Transverse colon (tissue), 4 donors: ENCODE measurements at places on chromosomes 6 and 20. TPM values are rescaled to one million over a fixed set of nuclear protein-coding genes. Genes with fewer than 3 reads are reported as not detected.

Gene MYLK4
- 0.79 TPM for total RNA-seq

Gene DNAH8
- not detected for total RNA-seq

Gene PRELID3B
- 103 TPM for total RNA-seq

Gene CRIP3
- 0.82 TPM for total RNA-seq

- DNase-seq = no peak
These were observed 235.2 kb downstream of the ALDH8A1 start for GRCh38 chr6:134714679-134715078.
